Esophagus squamous epithelium (tissue), 5 donors: ENCODE measurements at places on chromosomes 2 and 18.

- no peaks in the 10 kb centered on the region for H3K4me1 ChIP-seq
- no peak for DNase-seq
- H3K36me3 ChIP-seq, result no peaks in the 10 kb centered on the region
Measured at GRCh38 chr18:3426074-3426473, 23.9 kb upstream of the TGIF1 start.

GRCh38 chr2:223026357-223027110, 25.5 kb upstream of the KCNE4 start:
- H3K27ac ChIP-seq, result no peak overlapping the region
- no peak overlapping the region for H3K4me3 ChIP-seq

DNA sequence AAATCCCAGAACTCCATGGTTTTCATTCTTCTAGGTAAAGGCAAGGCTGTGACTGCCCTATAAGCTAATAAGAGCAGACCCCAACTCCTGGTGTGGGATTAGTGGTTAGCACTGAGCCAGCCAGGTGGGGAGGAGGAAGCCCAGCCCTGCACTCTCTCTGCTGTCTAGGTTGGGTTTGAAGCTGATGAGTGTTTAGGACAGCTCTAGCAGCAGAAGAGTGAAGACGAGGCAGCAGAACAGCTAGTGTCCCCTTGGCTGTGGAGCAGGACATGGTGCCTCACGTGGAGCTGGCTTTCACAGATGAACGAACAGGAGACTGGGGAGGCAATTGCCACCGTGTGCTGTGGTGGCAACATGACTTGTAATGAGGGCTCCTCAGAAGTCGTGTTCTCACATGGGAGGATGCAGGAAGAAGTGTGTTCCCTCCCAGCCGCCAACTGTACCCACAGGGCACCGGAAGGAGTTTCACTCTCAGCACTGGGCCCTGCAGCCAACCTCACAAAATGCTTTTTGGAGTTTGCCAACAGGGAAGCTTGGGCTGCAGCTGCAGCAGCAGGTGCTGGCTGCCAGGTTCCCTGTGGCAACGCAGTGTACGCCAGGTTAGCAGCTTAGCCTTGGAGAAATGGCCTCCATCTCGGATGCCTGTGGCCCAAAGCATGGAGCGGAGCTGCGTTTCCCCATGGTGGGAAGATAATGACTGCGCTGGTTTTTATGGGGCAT, 328.2 kb downstream of the SETBP1 start:
- no peak overlapping the region for H3K27ac ChIP-seq
- no peaks in the 10 kb centered on the region for H3K36me3 ChIP-seq
- peaks cover 25% of the 10 kb centered on the region for H3K4me1 ChIP-seq
- no peak overlapping the region for H3K4me3 ChIP-seq
- DNase-seq, result no peak
- H3K27me3 ChIP-seq, result no peaks in the 10 kb centered on the region

- DNase-seq, result no peak
- H3K36me3 ChIP-seq, result no peaks in the 10 kb centered on the region
- no peaks in the 10 kb centered on the region for H3K27me3 ChIP-seq
- H3K4me3 ChIP-seq, result no peak overlapping the region
Measured at GRCh38 chr2:212145121-212145520, 393.5 kb downstream of the ERBB4 start.

DNA sequence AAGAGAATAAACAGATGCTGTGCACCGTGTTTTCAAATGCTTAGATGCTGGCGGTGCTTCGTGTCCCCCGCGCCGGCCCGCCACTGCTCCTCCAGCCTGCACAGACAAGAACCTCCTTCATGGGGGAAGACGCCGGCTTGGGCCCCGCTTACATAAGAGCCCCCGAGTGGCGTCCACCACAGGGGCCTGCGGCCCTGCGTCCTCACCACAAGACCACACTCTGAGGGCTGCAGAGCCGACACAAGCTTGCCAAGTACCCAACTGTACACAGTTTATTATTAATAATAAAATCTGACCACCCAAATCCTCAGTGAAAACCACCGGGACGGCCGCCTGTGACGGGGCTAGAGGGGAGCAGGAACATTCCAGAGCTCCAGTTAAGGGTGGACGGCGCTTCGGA, 232.2 kb downstream of the HDAC4 start:
- peaks cover 74% of the 10 kb centered on the region for H3K36me3 ChIP-seq
- H3K27me3 ChIP-seq, result no peaks in the 10 kb centered on the region
- no peak for DNase-seq
- H3K27ac ChIP-seq, result no peak overlapping the region

DNA sequence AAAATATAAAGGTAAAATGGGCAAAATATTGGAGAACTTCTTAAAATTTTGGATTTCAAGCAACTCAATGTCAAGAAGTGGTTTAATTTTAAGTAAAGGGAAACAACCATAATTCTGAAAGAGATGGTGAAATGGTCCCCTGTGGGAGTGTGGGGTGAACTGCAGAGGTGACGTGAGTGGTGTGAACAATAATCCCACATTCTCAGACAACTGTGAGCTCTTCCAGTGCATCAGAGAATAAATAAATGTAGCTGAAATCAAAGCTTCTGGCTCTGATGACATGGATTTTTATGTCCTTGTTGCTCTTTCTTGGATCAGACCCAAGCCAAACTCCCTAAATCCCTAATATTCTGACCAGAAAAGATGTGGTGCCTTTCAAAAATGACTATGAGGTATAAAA, 672.7 kb downstream of the ZEB2 start:
- H3K36me3 ChIP-seq, result no peaks in the 10 kb centered on the region
- H3K27ac ChIP-seq, result no peak overlapping the region
- no peak for DNase-seq
- H3K27me3 ChIP-seq, result no peaks in the 10 kb centered on the region
- H3K4me1 ChIP-seq, result no peaks in the 10 kb centered on the region
- H3K4me3 ChIP-seq, result no peak overlapping the region

- H3K27ac ChIP-seq, result peak overlapping the region; percentile 33
- H3K36me3 ChIP-seq, result peaks cover 10% of the 10 kb centered on the region
- no peaks in the 10 kb centered on the region for H3K27me3 ChIP-seq
Measured at GRCh38 chr2:62215306-62216064, 19.6 kb downstream of the B3GNT2 start.

- H3K4me1 ChIP-seq, result no peaks in the 10 kb centered on the region
- no peak overlapping the region for H3K27ac ChIP-seq
- H3K4me3 ChIP-seq, result no peak overlapping the region
- no peaks in the 10 kb centered on the region for H3K36me3 ChIP-seq
Measured at GRCh38 chr18:33616556-33616955, 38.5 kb downstream of the ASXL3 start.

DNA sequence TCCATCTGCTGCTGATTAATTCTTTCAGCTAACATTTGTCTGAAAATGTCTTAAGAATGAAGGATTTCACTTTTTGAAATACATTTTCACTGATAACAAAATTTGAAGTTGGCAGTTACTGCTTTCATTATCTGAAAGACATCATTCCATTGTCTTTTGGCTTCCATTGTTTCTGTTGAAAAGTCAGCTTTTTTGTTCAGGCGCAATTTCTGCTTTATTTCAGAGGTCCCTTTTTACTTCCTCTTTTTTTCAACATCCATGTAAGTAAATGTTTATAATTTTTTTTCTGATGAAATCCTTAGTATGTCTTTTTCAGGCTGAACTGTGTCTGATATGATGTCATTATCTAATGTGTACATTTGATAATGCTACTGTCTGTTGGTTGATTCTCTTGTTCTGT, 184.2 kb downstream of the RND3 start:
- H3K4me3 ChIP-seq, result no peak overlapping the region
- H3K36me3 ChIP-seq, result no peaks in the 10 kb centered on the region
- DNase-seq, result no peak
- H3K27me3 ChIP-seq, result no peaks in the 10 kb centered on the region
- no peak overlapping the region for H3K27ac ChIP-seq

GRCh38 chr2:50951437-50951836, 80.5 kb downstream of the NRXN1 start:
- no peaks in the 10 kb centered on the region for H3K36me3 ChIP-seq
- no peak overlapping the region for H3K27ac ChIP-seq

DNA sequence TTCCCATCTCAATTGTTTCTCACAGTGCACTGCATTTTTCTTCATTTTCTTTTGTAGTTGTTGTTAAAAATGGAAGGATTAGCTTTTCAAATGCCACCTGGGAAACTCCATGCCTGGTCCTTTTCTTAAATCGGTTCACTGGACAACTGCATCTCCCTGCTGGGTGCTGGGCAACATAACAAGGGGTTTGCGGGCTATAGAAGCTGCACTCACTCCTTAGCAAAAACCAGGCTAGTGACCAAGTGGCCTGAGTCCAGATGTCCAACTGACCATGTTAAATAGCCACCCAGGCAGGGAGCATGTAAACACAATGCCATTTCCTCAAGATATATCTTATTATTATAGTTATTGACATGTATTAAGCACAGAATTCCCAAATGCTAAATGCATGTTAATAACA, 264.9 kb downstream of the ICOS start:
- no peaks in the 10 kb centered on the region for H3K27me3 ChIP-seq
- no peak overlapping the region for H3K4me3 ChIP-seq
- no peaks in the 10 kb centered on the region for H3K4me1 ChIP-seq

DNA sequence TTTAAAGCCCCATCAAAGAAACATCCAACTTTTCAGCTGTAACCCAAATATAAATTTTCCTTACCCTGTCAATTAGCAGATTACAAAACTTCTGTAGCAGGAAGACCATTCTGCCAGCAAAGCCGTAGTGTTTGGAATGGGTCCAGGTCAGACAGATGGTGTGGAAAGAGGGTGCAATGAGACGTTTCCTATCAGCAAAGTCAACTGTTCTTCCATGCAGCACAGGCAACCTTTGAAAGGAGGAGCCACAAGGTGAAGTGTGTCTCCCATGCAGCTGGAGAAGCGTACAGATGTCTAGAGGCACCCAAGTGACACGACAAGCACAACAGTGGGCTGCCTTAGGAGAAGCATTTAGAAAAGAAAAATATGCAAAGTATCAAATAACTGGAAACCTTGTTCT, 83.7 kb downstream of the SP3 start:
- no peak overlapping the region for H3K27ac ChIP-seq
- no peaks in the 10 kb centered on the region for H3K4me1 ChIP-seq
- no peak for DNase-seq
- no peaks in the 10 kb centered on the region for H3K27me3 ChIP-seq
- H3K36me3 ChIP-seq, result no peaks in the 10 kb centered on the region
- H3K4me3 ChIP-seq, result no peak overlapping the region

- no peaks in the 10 kb centered on the region for H3K36me3 ChIP-seq
- no peak overlapping the region for H3K4me3 ChIP-seq
- H3K4me1 ChIP-seq, result no peaks in the 10 kb centered on the region
- H3K27ac ChIP-seq, result no peak overlapping the region
- no peak for DNase-seq
- H3K27me3 ChIP-seq, result no peaks in the 10 kb centered on the region
Measured at GRCh38 chr2:55061523-55062344, 11.5 kb upstream of the RTN4 start.

DNA sequence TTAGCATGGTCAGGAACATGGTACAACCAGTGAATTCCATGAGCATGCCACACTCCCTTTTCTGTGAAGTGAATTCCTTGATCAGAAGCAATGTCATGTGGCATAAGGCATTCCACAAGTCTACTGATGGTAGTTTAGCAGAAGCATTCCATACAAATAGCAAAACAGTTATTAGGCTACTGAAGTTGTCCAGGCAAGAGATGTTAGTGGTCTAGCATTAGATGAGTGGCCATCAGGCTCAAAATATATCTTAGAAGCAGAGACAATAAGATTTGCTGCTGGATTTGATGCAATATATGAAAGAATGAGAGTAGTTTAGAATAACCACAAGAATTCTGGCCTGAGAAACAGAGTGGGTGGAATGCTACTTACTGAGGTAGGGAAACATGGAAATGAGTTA, 355.3 kb upstream of the NRXN1 start:
- H3K4me1 ChIP-seq, result peaks cover 14% of the 10 kb centered on the region
- no peaks in the 10 kb centered on the region for H3K36me3 ChIP-seq
- no peaks in the 10 kb centered on the region for H3K27me3 ChIP-seq
- H3K4me3 ChIP-seq, result no peak overlapping the region
- H3K27ac ChIP-seq, result no peak overlapping the region
- DNase-seq, result no peak

GRCh38 chr2:138447889-138448570, 53.5 kb upstream of the SPOPL start:
- H3K36me3 ChIP-seq, result no peaks in the 10 kb centered on the region
- no peaks in the 10 kb centered on the region for H3K27me3 ChIP-seq
- no peaks in the 10 kb centered on the region for H3K4me1 ChIP-seq

- no peak overlapping the region for H3K4me3 ChIP-seq
- H3K27me3 ChIP-seq, result no peaks in the 10 kb centered on the region
- no peaks in the 10 kb centered on the region for H3K36me3 ChIP-seq
- H3K4me1 ChIP-seq, result peaks cover 17% of the 10 kb centered on the region
Measured at GRCh38 chr18:13268158-13269012, 49.8 kb downstream of the LDLRAD4 start.

DNA sequence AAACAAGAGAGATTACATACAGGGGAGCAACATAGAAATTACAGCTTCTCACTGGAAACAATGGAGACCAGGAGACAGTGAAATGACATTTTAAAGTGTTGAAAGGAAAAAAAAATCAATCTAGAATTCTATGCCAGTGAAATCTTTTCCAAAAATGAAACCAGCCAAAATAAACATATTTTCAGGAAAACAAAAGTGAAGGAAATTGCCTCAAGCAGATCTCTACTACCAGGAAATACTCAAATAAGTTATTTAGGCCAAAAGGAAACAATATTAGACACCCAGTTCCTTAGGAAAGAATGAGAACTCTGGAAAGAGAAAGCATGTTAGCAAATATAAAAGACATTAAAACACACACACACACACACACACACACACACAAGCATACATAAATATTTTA, 339.9 kb upstream of the NCKAP5 start:
- DNase-seq, result no peak
- no peaks in the 10 kb centered on the region for H3K27me3 ChIP-seq
- no peak overlapping the region for H3K4me3 ChIP-seq
- H3K27ac ChIP-seq, result no peak overlapping the region
- no peaks in the 10 kb centered on the region for H3K4me1 ChIP-seq

GRCh38 chr2:149528983-149529382, 58.6 kb downstream of the MMADHC start:
- H3K36me3 ChIP-seq, result no peaks in the 10 kb centered on the region
- no peaks in the 10 kb centered on the region for H3K4me1 ChIP-seq
- no peak for DNase-seq
- no peaks in the 10 kb centered on the region for H3K27me3 ChIP-seq

- no peak overlapping the region for H3K27ac ChIP-seq
- H3K36me3 ChIP-seq, result peaks cover 100% of the 10 kb centered on the region
- no peaks in the 10 kb centered on the region for H3K4me1 ChIP-seq
- H3K27me3 ChIP-seq, result no peaks in the 10 kb centered on the region
- no peak for DNase-seq
Measured at GRCh38 chr2:159177957-159178356, 108.5 kb downstream of the WDSUB1 start.

- no peaks in the 10 kb centered on the region for H3K27me3 ChIP-seq
- no peak for DNase-seq
- no peak overlapping the region for H3K4me3 ChIP-seq
- H3K27ac ChIP-seq, result peak overlapping the region; percentile 74
Measured at GRCh38 chr2:157825885-157826284, 50.2 kb downstream of the ACVR1 start.

DNA sequence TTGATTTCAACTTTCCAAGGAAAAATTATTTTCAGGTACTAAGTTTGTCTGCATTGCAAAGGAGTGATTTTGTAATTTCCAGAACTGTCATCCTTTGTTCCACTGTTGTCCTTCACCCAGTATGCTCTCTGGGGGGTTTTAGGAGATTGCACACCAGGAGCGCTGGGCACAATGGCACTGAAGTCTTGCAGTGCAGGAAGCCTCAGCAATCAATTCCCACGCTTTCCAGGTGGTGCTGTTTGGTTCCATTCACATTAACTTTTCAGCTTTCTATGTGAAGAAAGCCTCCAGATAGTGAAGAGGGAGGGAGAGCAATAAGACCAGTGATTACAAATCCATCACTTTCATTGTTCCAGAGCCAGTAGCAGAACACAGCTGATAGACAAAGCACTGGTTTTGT, 344.0 kb upstream of the VWC2L start:
- no peak overlapping the region for H3K27ac ChIP-seq
- no peaks in the 10 kb centered on the region for H3K36me3 ChIP-seq
- DNase-seq, result no peak
- no peaks in the 10 kb centered on the region for H3K27me3 ChIP-seq
- H3K4me1 ChIP-seq, result no peaks in the 10 kb centered on the region
